H1 (cell line): ENCODE measurements at places on chromosomes 4 and X.
A peak's percentile ranks its signal among the peaks of the same experiment; 100 is the strongest.

- DNase-seq, result no peak
Measured at GRCh38 chr4:144801731-144802130, 155.8 kb downstream of the HHIP start.

GRCh38 chrX:11066812-11067211 lies 44.3 kb upstream of the HCCS start:
- DNase-seq, result no peak

- no peak for DNase-seq
Measured at GRCh38 chrX:96713303-96713702, 28.7 kb downstream of the DIAPH2 start.

- peak; percentile 57 for DNase-seq
Measured at GRCh38 chrX:64975491-64975890, 759 bp downstream of the ZC4H2 start.

DNA sequence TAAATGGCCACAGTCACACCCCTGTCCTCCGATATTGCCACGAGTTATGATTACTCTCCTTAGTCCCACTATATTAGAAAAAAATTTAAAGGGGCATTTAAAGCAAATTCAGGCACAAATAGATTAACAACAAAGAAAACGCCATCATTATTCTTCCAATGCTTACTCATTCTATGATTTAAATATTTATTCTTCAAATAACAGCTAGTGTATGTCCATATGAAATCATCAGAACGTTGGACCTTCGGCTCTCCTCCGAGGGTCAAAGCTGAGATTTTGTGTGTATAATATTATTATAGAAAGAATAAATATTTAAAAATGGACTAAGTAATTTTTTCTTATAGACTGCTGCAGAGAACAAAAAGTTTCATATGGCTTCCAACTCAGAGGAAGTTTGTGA lies 122.9 kb downstream of the MAML3 start:
- no peak for DNase-seq
